ENCODE measurements at places on chromosomes 5 and 9. TPM values are rescaled to one million over a fixed set of nuclear protein-coding genes. Genes with fewer than 3 reads are reported as not detected.

- DNase-seq, result no peak
These were observed 59.6 kb upstream of the IL17B start for GRCh38 chr5:149438711-149439132.

DNA sequence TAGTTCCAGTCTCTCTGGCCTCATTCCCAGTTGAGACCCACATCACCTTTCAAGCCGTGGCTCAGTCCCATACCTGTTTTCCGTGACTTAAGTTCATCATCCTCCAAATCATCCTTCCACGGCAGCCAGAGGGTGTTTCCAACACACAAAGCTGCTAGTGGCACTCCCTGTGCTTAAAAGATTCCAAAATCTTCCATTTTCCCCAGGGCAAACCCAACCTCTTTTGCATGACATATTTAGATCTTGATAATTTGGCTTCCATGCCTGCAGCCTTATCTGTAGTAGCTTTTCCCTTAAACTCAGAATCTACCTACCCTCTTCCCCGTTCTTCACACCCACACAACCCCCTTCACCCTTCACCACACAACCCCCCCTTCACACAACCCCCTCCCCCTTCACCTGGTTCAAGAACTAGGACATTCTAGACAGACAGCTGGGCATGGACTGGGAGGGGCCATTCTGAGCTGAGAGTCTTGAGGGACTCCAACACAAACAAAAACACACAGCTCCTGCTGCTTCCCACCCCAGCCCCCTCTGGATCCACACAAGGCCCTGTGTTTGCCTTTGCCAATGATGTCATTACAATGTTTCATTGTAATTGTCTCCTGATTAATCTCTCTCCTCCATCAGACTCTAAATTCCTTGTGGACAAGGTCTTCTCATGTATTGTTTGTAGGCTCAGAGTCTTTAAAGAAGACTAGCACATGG, 268.2 kb downstream of the SH3GL2 start:
- no peak for DNase-seq

GRCh38 chr5:112049738-112050137, 292.7 kb upstream of the NREP start:
- no peak for DNase-seq

DNA sequence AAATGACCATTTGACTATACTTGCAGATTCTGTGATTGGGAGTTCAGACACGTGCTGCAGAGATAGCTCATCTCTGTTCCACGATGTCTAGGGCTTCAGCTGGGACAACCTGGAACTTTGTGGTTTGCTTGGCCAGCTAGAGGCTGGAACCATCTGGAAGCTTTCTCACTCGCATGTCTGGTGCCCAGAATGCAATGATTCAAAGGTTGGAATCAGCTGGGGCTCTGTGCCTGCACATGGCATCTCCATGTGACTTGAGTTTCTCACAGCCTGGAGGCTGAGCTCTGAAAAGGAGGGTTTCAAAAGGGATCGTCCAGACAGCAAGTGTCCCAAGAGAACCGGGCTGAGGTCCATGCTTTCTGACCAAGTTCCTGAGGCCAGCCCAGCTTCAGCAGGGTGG, 465.2 kb downstream of the GADD45G start:
- DNase-seq, result no peak

DNA sequence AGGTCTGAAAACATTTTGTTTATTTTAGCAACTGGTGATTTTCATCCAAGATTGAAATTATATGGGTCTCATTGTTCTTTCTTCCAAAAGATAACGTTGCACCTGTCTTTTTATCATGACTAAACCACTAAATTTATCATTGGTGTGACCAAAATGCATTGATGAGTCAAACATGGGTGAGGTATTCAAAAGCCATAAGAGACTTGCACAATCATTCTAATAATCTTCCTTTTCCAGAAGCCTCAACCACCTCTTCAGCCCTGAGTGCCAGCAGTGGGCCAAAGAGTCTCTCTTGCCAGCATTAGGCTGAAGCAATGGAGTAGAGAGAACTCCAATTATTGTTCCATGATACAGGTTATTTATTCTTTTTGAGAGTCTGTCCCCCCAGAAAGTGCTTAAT, 198.9 kb downstream of the LURAP1L start:
- no peak for DNase-seq

DNA sequence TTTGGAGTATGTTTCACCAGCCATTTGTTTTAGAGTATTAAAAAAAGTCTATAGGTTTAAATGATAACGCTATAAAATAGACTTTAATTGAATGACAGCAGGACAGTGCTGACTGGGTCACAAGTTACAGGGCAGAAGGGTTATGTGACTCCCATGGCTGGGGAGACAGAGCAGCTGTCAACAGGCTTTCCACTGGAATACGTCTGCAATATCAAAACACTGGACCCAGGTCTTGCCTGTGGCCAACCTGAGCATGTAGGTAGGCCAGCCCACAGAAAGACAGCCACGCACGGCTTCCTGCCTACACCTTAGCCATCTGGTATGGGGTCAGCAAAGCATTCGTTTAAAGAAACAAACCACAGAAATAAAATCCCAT, 80.7 kb downstream of the OTULIN start:
- DNase-seq, result no peak

GRCh38 chr9:30970812-30971211, 1413.6 kb upstream of the ACO1 start:
- DNase-seq, result no peak

GRCh38 chr9:35453786-35454185, 36.1 kb upstream of the RUSC2 start:
- no peak for DNase-seq

GRCh38 chr5:133846478-133847226, 121.8 kb downstream of the C5orf15 start:
- DNase-seq, result no peak

GRCh38 chr5:36054647-36055046, 12.0 kb downstream of the UGT3A2 start:
- no peak for DNase-seq

DNA sequence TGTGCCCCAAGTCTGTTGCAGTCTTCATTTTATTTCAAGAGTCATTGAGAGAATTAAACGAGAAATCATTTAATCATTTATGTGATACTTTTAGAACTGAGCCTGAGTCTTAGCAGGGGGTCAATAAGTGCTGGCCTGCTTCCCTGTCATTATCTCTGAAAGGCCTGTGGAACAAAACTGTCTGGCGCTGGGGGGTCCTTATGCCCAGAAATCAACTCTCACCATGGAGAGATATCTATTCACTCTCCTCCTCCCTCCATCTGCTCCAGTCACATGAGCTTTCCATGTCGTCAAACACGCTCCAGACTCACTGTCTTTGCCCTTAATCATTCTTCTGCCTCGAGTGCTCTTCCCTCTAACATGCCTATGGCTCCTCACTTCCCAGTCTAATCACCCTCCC, 136.8 kb downstream of the ESM1 start:
- no peak for DNase-seq

- DNase-seq, result no peak
These were observed 8.1 kb downstream of the SPDL1 start for GRCh38 chr5:169591636-169592035.

DNA sequence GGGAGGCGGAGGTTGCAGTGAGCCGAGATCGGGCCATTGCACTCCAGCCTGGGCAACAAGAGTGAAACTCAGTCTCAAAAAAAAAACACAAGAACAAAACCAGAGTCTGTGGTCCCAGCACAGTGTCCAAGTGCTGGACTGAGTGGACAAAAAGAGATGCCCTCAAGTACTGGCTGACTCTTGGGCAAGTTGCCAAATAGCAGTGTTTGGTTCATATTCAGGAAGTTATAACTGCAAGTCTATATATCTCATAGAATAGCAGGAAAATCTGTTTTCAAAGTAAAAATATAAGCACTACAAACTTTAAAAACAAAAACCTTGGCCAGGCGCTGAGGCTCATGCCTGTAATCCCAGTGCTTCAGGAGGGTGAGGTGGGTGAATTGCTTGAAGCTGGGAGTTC, 7.3 kb downstream of the HABP4 start:
- no peak for DNase-seq

DNA sequence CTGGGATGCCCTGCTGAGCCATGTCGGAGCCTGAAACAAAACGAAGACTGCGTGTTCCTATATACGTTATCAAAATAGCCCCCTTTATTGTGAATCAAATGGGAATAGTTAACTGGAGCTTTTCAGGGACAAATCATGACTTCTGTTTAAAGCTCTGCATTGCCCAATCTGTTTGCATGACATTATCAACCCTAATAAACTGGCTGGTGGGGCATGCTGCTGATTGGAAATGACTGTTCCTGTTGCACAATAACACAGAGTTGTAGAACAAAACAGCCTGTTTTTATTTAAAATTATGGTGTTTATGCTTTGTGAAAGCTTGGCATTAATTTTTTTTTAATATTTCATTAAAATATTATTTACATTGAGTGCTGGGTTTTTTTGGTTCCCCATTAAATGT, 215.5 kb downstream of the TMEM167A start:
- no peak for DNase-seq

DNA sequence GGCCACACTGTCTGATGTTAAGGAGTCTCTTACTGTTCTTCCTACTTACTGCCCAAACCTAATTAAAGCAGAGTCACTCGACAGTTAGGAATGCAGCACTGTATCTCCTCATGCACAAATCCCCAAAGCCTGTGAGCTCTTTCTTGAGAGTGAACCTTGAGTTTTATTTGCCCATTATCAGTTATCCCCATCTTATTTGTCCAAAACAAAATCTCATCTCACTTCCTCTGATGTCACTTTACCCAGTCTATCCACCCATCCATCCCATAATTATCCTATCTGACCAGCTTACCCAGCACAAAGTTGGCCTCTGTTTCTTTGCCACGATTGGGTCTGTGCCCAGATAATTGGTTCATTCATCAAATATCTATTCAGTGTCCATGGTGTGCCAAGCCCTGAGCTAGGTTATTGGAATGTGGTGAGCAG, 250.8 kb downstream of the SLIT3 start:
- DNase-seq, result no peak

GRCh38 chr9:134433101-134433500, 106.8 kb downstream of the RXRA start:
- DNase-seq, result no peak

DNA sequence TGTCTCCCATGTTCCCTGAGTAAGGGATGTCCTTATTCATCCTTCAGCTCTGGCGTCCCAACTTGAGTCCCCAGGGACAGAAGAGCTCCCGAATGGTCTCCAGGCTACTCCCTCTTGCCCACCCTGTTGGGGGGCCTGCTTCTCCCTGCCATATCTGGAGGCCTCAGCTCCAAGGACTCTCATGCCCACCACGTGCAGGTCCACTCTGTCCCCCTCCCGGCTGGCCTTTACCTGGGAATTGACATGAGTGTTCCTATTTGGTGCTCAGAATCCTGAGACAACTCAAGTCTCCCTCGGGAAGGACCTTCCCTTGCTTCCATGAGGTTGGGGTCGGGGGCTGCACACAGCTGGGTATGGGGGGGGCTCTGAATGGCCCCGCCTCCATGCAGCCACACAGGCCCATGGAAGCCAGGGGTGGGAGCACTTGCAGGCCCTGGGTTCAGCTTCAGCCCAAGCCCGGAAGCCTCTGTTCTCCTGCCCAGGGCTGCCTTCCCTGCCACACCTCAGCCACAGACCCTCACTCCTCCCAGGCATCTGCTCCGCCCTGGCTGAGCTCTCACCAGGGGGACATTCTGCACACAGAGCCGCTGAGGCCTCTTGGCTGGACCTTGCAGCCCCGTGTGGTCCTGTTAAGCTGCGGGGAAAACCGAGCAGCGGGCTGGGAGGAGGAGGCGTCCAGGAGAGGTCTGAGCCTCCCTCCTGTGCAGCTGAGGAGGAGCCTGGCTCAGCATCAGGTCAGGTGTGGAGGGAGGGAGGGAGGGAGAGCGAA, 121.9 kb downstream of the PHF2 start:
- no peak for DNase-seq

- no peak for DNase-seq
These were observed 237.8 kb upstream of the EDIL3 start for GRCh38 chr5:84622461-84622860.

- DNase-seq, result no peak
These were observed 27.9 kb upstream of the TLE1 start for GRCh38 chr9:81717061-81717746.

DPYSL3 gene
- total RNA-seq, result 165 TPM

NUTM2F gene
- 0.31 TPM for total RNA-seq

RAB3C gene
- 0.77 TPM for total RNA-seq

PAEP gene
- not detected for total RNA-seq

CER1 gene
- total RNA-seq, result 1.0 TPM

LCN9 gene
- 1.7 TPM for total RNA-seq

FST gene
- 12.7 TPM for total RNA-seq

SLU7 gene
- total RNA-seq, result 36.9 TPM

CFAP90 gene
- total RNA-seq, result 0.85 TPM

ABCA1 gene
- total RNA-seq, result 39.9 TPM

MARCOL gene
- total RNA-seq, result not detected

CARD9 gene
- 3.6 TPM for total RNA-seq

PSAT1 gene
- total RNA-seq, result 32.5 TPM

SEMA6A gene
- 129 TPM for total RNA-seq
